ENCODE measurements at places on chromosomes 16 and 17.
A peak's percentile ranks its signal among the peaks of the same experiment; 100 is the strongest.

GRCh38 chr17:920190-920589 is 59.4 kb downstream of the NXN start:
- DNase-seq = no peak

DNA sequence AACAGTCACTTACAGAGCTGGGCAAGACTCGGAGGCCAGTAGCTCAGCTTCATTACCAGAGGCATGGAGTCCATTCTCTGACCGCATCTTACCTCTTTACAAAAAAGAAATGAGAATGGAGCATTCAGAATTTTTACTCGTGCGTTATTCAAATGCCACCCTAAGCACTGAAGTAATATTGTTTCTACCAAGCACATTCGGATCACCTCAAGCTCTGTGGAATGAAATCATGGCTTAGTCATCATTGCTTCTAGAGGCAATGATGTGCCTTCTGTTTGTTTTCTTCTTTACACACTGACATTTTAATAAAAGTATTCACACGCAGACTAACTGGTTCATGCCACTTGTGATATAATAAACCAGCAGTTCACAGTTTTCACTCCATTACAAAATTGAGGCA is 206.8 kb downstream of the PHKB start:
- DNase-seq = no peak

DNA sequence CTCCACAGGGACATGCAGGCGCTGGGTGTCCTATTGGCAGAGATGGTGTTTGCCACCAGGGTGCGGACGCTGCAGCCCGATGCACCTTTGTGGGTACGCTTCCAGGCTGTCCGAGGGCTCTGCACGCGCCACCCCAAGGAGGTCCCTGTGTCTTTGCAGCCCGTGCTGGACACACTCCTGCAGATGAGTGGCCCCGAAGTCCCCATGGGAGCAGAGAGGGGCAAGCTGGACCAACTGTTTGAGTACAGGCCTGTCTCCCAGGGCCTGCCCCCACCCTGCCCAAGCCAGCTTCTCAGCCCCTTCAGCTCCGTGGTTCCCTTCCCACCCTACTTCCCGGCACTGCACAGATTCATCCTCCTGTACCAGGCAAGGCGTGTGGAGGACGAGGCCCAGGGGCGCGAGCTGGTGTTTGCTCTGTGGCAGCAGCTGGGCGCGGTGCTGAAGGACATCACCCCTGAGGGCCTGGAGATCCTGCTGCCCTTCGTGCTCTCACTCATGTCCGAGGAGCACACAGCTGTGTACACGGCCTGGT is 2.8 kb downstream of the WDR81 start:
- DNase-seq = no peak

- no peak for DNase-seq
Observed at GRCh38 chr17:67265436-67266019, 20.5 kb upstream of the HELZ start.

DNA sequence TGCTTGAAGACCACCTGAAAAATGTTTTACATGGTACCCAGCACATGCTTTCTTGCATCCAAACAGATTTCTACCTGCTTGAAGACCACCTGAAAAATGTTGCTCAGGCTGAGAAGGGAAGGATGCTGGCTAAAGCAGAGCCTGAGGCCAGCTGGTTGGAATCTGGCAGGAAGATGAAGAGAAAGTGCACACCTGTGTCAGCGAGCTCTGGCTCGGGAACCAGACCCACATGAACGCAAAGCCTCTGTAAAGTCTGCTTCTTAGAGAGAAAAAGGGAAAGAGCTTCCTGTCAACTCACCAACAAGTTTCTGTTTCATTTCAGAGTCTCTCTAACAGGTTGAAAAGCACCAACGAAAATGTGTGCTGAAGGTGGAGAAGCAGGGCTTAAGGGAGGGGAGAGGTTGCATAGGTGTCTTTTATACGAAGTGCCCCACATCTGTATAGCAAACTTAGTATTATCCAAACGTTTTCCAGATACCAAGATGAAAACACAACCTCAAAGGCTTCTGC is 226.0 kb downstream of the TOX3 start:
- DNase-seq = no peak

DNA sequence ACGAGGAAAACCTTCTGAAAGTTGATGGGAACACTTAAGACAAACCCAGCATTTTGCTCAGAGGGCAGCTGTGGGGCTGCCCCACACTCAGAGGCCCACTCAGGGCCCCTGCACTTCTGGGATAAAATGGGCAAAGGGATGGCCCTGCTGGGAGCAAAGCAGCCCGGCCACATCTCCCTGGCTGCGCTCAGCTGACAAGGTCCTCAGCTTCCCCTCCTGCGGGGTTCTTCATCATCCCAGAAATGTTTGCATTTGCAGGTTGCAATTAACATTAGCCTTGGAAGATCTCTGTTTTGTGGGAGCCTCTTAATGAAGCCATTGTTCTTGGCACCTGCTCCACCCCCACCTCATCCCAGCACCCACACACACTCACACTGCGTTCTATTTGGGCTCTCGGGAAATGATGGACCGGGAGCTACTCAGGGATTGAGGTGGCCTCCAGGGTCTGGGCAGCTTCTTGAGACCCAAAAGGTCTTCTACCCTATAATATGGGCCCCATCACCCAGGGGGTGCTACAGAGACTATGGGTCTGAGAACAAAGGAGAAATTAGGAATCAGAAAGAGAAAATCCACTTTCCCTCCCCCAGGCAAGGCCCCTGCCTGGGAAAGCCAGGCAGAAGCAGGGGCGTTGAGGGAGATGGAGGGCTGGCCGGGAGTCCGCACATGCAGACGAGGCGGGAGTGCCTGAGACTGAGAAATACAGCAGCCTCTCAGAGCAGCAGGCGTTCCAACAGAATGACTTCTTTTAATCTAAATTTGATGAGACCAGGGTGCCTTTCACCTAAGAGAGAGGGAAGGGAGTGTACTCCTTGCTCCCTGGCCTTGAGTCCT is 53.7 kb upstream of the RPL38 start:
- no peak for DNase-seq

DNA sequence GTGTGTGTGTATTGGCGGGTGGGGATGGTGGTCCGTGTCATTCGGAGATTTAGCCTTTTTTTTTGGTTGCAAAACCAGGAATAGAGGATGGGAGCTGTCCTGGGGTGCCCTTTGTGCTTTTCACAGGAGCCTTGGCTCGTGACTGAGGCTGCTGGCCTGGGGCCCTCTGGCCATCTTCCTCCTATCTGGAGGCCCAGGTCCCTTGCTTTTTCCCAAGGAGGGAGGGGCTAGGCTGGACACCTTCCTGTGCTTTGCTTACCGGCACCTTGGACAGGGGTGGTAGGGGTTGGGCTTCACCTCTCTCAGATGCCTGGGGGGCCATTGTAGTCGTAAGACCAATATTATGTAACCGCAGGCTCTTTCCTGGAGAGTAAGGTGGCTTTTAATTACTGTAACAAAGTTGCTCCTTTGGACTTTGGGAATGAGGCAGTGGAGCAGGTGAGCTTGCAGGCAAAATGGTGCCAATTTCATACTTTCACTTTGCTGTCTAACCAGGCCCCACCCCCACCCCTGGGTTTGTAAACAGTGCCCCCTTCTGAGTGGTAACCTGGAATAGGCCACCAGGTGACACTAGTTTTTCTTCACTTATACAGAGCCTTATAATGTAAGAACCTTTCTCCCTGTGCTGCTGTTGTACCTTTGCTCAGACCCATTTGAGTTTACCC is 1.2 kb downstream of the DYNLL2 start:
- peak; percentile 35 for DNase-seq

DNA sequence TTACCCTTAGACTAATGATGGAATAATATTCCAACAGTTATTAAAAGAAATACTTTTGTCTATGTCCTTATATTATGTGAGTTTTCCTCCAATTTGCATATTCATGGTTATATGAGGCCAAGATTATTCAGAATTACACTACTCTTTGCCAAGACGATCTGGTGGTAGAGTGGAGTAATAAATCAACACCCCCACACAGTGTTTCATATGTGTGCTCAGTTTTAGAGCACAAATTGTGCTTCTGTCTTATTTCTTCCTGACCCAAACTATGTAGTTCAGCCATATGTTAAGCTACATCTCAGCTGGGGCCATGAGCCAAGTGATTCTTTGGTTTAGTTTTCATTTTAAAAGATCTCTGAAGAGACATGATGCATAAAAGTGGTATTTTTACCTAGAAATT is 26.9 kb upstream of the PPM1E start:
- DNase-seq = no peak

DNA sequence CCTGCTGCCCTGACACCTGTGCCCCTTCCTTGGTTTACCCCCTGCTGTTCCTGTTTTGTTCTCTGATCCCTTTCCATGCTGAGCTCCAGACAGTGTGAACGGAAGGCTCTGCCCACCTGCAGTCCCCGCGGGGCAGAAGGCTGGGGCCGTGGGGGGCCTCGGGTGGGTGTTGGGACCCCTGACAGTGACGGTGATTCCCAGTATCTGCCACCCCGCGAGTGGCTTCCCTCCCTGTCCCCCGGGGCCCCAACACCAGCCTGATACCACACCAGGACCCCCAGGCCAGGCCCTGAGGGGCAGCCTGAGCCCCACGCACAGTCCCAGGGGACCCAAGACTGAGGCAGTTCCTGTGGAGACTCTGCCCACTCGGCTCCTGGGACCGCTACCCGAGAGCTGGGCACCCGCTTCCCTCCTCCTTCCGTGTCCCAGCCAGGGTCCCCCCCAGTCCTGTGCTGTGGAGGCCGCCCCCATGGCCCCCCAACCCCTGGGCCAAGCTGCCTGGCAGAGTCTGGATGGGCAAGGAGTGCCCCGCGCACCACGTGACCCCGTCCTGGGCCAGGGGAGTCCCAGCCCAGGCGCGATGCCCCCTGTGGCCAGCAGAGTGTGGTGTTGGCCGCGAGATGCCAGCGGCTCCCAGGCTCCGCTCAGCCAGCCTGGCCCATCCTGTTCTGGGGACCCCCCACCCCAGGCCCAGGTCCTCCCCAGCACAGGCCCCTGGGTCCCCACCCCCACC is 10.0 kb upstream of the C1QTNF8 start:
- DNase-seq = peak; percentile 85

DNA sequence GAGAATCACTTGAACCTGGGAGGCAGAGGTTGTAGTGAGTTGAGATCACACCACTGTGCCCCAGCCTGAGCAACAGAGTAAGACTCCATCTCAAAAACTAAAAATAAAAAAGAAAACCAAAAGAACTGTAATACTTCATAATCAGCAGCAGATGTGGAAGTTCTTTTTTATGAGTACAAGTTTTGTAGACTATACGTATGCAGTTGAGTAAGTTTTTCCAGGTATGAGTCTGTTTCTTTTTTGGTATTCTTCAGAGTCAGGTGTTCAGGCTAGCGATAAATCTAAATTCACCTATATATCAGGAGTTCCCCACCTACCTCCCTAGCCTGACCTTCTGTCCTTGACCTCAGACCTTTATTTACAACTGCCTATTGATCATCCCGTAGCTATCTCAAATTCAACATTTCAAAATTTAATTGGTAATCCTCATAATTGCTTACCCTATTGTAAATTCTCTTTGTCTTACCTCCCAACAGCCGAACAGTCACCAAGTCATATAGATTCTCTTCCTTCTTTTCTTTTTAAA is 10.7 kb downstream of the DCTN5 start:
- DNase-seq = no peak

DNA sequence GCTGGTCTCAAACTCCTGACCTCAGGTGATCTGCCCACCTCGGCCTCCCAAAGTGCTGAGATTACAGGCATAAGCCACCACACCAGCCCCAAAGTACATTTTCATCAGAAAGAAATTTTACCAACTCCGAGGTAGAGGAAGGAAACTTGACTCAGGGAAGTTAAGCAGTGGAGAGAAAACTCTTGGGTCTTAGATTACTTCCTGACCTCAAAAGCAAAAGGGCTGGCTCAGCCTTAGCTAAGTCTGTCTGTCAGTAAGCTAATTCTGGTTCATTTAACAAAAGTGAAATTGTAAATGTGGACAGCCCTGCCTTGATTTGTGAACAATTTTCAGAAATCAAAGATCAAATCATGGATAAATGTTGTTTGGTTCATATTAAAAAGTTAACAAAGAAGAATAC is 30.6 kb downstream of the MAP2K6 start:
- no peak for DNase-seq

DNA sequence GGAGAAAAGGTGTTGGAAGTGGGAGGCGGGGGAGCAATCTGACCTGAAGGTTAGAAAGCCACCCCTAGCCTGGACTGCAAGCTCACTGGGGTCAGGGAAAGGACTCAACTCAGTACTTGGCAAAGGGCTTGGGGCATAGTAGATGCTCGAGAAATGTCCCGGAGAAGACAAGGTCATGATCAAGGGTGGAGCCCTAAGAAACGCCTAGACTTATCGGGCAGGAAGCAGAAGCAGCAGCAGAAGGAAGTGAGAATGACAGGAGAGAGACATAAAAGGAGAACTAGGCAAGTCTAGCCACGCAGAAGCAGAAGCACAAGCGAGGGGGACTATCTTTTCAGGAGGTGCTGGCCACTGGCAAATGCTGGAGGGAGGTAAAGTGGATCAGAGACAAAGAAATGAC is 10.2 kb downstream of the COTL1 start:
- DNase-seq = no peak

- no peak for DNase-seq
Observed at GRCh38 chr17:28744104-28744971, 527 bp downstream of the TRAF4 start.

DNA sequence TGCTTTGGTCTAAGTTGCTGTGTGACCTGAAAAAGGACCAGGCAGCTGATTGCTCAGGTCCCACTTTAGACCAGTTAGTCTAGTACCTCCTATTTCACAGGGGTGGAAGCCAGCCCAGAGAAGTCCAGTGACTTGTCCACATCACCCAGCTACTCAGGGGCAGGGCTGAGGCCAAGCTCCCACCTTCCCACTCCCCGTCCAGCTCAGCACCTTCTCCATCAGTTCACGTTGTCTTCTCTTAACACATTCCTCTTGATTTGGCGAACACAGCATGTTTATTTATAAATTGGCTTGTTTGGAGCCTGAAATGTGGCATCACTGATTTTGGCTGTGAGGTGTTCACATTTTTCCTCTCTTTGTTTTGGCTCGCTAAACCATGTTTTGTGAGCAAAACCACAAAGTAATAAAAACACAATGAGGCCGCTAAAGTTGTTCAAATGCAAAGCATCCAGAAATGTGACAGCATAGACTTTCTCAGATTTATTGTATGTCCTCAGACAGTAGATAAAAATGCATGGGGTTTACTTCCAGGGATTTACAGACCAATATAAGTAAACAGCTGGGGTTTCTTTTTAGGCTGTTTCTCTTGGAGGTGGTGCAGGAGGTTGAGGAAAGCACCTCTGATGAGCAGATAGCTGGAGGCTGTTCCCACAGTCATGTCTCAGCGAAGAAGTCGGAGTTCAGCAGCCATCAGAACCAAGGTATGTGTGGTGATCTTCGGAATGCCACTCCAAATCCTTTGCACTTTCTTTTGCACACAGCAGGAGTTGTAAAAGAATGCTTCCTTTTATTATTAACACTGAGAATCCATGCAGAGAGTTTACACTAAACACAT is 88.4 kb downstream of the PLXDC1 start:
- no peak for DNase-seq

- DNase-seq = no peak
Observed at GRCh38 chr17:49577963-49578362, 2.3 kb downstream of the NXPH3 start.

DNA sequence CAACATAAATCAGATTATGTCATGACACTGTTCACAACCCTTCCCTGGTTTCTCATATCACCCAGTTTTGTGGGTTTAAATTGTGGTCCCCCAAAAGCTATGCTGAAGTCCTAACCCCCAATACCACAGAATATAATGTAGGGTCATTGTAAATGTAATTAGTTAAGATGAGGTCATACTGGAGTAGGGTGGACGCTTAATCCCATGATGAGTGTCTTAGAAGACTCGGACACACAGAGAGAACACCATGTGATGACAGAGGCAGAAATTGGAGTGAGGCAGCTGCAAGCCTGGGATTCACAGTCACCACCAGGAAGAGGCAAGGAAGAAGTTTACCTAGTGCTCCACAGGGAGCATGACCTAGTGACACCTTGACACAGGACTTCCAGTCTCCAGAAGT is 197.8 kb downstream of the SALL1 start:
- no peak for DNase-seq

All from GM12891 (cell line).